ENCODE measurements at places on chromosomes 16 and 17.

DNA sequence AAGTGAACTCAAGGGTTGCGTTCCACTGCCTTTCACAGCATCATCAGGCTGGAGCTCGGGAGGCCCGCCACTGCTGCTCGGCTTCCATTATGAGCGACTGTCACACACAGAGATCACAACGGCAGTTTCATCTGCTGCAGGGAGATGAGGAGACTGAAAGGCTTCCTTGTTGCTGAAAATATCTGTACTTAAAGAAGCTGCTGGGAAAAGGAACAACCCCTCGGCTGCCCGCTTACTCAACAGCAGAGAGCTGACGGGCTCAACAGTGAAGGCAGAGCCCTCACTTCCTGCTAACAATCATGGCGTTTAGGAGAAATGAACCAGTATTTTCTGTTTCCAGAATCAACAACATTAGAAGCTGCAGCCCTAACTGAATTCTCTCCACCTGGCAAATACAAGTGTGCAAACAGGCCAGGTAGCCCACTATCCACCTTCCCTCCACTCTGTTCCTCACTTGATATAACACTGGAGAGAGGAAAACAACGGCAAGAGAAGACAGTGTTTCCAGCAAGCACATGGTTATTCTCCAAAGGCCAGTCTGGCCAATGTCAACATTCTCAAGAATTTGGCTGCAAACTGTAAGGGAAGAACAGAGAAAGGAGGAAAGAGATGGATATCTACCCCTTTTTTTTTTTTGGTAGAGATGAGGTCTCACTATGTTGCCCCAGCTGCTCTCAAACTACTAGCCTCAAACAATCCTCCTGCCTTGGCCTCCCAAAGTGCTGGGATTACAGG lies 33.7 kb downstream of the MBTPS1 start:
- peak; percentile 64 for DNase-seq

DNA sequence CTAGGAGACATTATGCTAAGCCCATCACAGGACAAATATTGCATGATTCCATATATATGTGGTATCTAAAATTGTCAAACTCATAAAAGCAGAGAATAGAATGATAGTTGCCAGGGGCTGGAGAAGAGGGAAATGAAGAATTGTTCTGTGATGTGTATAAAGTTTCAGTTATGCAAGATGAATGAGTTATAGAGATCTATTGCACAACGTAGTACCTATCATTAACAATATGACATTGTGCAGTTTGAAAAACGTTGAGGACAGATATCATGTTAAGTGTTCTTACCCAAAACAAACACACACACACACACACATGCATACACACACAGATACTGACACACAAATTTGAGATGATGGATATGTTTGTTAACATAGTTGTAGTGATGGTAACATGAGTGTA lies 871.6 kb upstream of the GOT2 start:
- no peak for DNase-seq

GRCh38 chr16:23357761-23358290 lies 55.7 kb downstream of the SCNN1B start:
- DNase-seq = no peak

- peak; percentile 95 for DNase-seq
Observed at GRCh38 chr17:6084311-6085161, 14.4 kb downstream of the WSCD1 start.

- no peak for DNase-seq
Observed at GRCh38 chr16:11296706-11297491, 15.8 kb upstream of the PRM1 start.

GRCh38 chr17:65254166-65254565 lies 117.0 kb downstream of the RGS9 start:
- DNase-seq = no peak

DNA sequence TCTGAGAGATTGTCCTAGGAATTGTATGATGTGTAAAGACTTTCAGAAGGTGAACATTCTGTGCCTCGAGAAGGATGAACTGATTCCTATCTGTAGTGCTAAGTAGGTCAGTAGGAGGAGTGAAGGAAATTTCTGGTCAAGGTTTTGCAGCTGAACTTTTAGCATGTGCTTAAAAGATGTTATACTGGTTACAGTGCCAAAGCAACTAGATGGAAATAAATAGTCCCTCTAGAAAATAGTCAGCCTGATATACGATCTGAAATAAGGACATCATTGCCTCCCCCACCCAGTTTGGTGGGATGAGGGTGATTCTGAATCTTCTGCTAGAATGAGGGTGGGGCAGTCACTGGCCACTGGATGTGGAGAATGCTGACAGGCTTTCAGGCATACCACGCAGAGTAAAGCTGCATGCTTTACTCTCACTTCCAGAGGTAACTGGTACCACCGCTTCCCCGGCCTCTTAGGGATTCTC lies 57.2 kb upstream of the VPS4A start:
- no peak for DNase-seq

- DNase-seq = no peak
Observed at GRCh38 chr17:17910060-17910459, 62.1 kb downstream of the TOM1L2 start.

DNA sequence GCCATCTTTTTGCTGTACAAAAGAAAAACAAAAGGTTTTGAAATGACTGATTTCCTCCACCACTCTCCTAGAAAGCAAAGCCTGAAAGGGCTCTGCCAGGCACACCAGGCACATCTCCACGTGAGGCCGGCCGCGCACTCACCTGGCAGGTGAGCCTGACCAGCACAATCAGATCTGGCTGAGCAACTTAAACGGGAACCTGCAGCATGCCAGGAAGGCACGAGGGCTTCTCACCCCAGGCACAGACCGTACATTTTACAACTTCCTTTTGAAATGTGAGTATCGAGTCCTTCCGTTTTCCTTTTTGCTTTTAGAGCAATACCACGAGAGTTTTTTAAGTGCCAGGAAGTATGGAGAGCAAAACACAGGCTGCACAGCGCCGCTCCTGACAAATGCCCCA lies 22.5 kb downstream of the SLC38A10 start:
- DNase-seq = no peak

GRCh38 chr17:80071116-80071841 lies 30.1 kb upstream of the GAA start:
- peak; percentile 71 for DNase-seq

GRCh38 chr17:53039981-53040380 lies 782.7 kb upstream of the KIF2B start:
- DNase-seq = no peak

- DNase-seq = no peak
Observed at GRCh38 chr16:1488054-1488601, 616 bp downstream of the PTX4 start.

DNA sequence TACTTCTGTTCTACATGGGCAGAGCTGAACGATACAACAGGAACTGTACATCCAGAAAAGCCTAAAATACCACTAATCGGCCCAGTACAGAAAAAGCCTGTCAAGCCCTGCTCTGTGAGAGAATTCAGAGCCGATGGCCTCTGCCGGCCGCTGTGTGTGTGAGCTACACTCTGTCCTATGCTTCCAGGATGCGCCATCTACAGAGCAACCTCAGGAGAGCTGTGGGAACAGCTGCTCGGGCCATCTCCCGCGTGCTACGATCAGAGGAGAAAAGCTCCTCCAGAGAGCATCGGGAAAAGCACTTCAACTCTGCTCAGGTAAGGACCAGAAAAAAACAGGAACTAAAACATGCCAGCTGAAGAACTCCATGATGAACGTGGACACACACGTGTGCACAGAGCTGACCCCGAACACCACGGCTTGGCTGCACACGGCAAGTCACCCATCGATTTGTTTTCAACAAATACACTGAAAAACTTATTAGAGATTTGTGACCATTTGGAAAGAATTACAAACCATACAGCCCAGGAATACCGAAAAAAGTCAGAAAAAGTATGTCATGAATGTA lies 115.9 kb downstream of the ANKRD11 start:
- peak; percentile 78 for DNase-seq

GRCh38 chr17:53934931-53935330 lies 112.2 kb downstream of the KIF2B start:
- no peak for DNase-seq

DNA sequence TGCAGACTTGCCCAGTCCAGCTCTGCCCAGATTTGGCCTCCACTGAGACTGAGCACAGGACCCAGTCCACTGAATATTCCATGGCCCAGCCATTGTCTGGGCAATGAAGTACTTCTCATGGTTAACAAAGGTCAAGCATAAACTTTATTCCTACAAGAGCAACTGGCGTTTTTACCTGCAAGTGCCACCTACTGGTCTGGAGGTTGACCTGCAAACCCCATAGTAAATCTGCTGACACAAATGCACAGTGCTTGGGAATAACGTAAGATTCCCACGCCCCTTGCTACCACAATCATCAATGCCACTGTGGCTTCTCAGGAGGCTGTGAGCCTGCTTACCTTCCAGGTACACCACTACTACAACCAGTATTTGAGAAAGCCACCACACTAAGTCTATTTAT lies 170.2 kb downstream of the CEP112 start:
- DNase-seq = no peak

GRCh38 chr16:5188318-5188988 lies 90.9 kb upstream of the EEF2KMT start:
- DNase-seq = no peak

DNA sequence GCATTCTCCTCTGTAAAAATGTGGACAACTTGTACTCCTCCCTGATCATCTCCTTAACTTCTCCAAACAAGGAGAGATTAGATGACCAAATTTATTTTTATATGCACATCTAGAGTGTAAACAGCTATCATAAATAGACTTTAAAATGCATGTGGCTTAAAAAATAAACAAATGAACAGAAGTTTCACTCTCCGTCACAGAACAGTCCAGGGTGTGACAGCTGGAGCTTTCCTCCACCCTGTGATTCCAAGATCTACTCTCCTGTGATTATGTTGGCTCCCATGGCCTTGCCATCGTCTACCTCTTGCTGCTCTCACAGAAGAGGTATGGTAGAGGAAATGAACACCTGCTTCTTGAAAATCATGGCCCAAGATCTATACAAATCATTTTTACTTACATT lies 560.2 kb downstream of the TOX3 start:
- no peak for DNase-seq

DNA sequence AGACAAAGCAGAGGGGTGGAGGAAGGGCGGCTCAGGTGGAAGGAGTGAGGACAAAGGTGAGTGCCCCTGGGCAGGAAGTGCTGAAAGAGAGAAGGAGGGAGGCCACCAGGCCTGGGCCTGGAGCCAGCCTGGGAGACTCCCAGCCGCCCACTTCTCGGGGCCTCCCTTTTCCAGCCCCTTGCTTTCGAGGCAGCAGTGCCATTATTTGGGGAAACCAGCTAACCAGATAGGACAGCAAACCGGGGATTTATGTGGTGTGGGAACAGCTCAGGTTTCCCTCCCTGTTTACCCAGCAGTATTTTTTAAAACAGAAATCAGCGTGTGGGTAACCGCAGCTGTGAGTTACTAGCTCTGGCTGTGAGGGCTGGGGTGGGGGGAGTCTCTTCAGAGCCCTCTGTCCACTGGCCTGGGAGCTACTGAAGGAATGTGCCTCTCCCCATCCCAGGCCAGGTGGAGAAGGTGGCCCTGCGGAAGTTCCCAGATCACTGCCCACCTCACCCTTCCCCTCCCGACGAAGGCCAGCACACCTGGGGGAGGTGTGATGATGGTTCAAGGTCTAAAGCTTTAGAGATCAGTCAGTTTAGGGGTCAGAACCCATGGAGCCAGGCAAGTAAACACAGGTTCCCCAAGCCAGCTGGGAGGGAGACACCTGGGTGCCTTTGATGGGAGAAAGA lies 8.4 kb upstream of the MEOX1 start:
- no peak for DNase-seq

DNA sequence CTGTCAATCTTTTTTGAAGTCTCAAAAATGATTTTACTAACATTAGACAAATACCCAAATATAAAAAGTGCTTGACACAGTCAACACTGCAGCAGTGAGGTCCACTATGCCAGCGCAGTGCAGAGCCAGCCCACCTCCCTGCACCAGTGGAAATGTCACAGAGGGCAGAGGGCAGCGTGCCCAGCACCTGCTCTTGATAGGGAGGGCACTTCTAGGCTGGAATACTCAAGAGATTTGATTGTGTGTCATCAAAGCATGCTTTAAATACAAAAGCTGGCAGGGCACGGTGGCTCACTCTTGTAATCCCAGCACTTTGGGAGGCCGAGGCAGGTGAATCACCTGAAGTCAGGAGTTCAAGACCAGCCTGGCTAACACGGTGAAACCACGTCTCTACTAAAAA lies 136.0 kb downstream of the ANKRD11 start:
- DNase-seq = no peak

Data from Ammon's horn (tissue), 1 donor.